ENCODE measurements at places on chromosomes 13 and 19.
A peak's percentile ranks its signal among the peaks of the same experiment; 100 is the strongest.

GRCh38 chr13:30846311-30846710, 59.8 kb upstream of the MEDAG start:
- DNase-seq: no peak

GRCh38 chr19:1045247-1045603, 5.3 kb downstream of the ABCA7 start:
- peak; percentile 83 for DNase-seq

GRCh38 chr19:50790922-50791467, 780 bp downstream of the ACP4 start:
- DNase-seq: no peak

GRCh38 chr13:29752175-29752574, 98.2 kb downstream of the UBL3 start:
- no peak for DNase-seq

DNA sequence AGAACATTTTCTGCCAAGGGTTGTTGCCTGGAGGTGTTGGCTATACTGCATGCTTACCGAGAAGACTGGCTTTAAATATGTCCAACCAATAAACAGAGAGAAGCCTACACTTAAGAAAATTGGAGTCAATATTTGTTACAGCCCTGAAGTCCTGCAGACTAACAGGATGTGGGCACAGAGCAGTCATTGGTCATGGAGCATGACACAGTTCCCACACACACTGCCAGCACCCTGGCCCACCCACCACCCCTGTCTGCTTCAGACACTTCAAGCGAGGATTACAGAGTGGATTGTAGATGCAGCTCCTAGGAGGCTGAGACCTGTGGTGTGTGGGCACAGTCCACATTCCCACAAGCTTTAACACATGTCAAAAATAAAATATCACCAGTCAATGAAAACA, 21.0 kb upstream of the SERP2 start:
- DNase-seq: no peak

DNA sequence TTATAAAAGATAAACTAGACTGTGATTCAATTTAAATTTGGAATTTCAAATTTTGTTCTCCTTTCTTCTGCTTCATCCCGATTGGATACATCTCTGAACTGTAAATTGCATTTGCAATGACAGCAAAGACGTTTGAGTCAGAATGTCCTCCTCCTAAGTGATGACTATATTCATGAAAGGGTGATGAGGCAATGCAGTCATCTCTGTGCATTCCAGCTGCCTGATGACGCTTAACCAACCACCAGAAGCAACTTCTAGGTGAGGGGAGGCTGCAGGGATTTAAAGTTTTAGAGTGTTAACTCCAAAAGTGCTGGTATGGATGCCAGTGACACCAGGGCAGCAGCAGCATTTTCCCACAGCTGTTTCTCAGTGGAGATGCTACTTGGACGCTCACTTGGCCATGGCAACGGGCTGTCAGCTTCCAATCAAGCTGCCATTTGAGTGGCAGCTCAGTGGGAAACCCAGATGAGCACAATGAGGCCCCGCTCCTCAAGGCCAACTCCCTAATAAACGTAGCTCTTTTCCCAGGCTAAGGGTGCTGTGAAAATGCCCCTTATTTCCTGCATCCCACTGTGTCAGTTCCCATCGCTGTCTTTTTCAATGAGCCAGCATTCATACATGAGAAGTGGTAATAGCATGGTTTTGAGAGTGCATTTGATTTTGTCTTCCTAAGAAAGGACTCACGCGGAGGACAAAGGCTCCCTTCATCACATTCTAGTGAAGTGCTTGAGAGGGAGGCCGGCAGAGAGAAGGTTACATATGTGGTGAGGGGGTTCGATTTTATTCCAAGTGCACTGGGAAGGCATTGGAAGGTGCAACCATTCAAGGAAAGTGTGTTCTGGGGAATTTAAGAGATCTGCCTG, 45.2 kb upstream of the AMER2 start:
- no peak for DNase-seq

- DNase-seq: peak; percentile 22
Measured at GRCh38 chr13:30659980-30660379, 42.3 kb downstream of the USPL1 start.

- no peak for DNase-seq
Measured at GRCh38 chr13:50357136-50357535, 341.9 kb downstream of the KCNRG start.

DNA sequence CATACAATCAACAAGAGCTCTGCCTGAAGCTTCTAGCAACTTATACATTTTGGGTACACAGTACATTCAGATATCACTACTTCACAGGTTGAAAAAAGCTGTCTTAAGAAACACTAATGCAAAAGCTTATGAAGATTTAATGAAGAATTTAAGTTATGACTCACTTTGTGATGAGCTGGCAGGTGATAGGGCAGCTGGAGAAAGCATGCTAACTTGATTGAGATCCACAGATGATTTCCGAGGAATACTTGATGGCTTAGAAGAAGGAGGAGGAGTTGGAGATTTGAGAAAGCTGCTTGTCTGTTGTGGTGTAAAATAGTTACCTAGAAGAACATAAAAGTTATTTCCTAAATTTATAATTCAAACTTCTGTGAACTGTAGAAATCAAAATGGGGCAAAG, 23.3 kb downstream of the EXOSC8 start:
- DNase-seq: no peak

DNA sequence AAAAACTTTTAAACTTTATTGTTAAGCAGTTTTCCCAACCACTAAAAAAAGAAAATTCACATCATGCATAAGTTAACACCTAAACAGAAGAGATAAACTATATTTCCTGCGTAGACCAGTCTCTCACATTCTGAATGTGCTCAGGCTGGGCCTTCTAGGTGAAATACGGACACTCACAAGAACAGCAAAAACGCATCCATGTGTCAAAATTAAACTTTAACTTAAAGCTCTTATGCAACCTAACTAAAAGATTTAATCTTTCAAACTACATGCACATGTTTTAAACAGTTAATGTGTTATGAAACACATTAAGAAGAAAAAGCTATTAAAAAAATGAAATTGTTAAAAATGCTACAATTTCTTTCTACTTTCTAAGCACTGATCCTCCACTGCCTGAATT, 2.6 kb downstream of the SAFB2 start:
- DNase-seq: no peak

GRCh38 chr19:1849132-1849474, 820 bp upstream of the REXO1 start:
- DNase-seq: no peak

- no peak for DNase-seq
Measured at GRCh38 chr13:22121146-22121739, 450.4 kb downstream of the FGF9 start.

GRCh38 chr13:28718543-28719226, at the start of gene SLC46A3:
SLC46A3 (minus strand) TSS chr13:28718970; CDS start chr13:28717998, 972 bp downstream.
- DNase-seq: peak; percentile 99

- no peak for DNase-seq
Measured at GRCh38 chr13:105485081-105485480, 1050.4 kb downstream of the EFNB2 start.

DNA sequence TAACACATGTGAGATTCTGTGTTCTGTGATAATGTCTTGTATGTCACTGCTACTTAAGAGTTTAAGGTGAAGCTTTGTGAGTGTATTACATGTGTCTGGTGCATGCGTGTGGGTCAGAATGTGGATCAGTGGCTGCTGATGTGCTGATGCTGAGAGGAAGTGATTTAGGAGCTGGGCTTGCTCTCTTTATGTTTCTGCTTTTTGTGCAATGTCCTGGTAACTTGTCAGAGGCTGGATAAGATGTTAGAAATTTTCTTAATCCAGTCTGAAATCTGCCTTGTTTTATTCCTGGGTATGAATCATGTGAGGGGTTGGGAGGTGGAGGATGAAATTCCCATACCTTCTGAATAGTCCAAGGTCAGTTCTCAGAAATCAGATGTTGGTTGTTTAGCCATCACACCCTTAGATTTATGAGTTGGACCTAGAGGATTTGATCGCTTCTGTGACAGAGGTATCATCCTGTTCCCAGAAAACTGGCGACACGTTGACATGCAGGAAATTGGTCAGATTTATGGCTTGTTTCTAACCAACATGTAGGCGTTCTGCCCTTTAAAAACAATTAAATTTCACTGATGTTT, 24.5 kb upstream of the CXCL17 start:
- no peak for DNase-seq

DNA sequence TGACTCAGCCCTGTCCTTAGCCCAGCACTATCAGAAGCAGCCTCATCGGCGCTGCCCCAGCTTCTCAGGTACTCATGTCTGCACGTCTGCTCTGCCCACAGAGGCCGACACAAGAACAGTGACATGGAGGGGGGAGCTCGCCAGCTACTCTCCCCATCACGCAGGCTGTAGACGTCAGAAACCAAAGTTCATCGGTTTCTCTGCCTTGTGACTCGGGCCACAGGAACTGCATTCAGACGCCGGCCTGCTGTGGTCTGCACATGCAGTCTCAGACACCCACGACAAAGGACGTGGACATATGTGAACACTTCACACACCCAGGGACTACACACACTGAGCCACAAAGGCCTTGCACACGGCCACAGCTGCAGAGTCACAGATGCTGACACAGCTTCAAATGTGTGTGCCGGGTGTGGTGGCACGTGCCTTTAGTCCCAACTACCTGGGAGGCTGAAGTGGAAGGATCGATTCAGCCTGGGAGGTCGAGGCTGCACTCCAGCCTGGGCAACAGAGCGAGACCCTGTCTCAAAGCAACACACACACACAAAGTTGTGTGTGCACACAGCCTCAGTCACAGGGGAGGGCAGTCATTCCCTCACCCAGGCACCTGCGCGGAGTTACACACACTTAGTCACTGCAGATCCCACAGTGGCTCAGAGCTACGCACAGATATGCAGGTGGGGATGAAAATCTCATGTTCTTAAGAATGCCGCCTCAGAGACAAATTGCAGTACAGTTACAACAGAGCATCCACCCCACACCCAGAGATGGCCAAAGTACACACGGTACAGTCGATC, 4.9 kb upstream of the ZFP36 start:
- no peak for DNase-seq

DNA sequence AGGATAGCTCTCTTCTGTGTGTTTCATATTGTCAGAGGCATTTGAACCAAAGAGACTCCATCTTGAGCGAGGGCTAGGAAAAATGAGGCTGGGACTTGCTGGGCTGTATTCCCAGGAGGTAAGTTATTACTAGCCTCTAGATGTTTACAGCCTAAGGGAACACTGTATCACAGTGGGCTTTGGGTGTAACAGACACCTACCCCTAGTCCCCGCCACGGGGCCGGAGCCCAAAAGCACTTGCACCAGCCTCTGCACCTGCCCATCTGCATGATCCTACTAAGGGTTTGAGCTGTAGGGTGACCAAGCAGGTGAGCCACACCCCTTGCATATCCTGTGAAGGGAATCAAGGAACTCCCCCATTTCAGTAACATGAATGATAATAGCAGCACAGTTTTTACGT, 1972.2 kb downstream of the OLFM4 start:
- peak; percentile 19 for DNase-seq

DNA sequence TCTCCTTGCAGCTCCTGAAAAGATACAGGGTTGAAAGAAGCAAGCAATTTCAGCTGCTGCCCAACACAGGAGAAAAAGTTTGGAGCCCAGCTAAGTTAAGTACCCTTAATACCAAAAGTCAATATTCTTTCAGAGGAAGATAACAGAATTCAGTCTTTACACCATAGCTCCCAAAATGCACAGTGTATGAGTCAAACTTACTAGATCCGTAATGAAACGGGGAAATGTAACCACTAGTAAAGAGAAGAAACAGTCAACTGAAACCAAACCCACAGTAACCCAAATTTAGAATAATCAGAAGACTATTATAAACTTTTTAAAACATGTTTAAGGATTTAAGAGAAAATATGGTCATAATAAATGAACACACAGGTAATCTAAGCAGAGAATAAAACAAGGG, 45.2 kb downstream of the SUCLA2 start:
- DNase-seq: no peak

GRCh38 chr13:20272588-20273171, 40.6 kb upstream of the GJB6 start:
- DNase-seq: no peak

- DNase-seq: no peak
Measured at GRCh38 chr19:50633359-50633758, 6.3 kb downstream of the SYT3 start.

- DNase-seq: no peak
Measured at GRCh38 chr13:32206097-32206740, 108.9 kb downstream of the ZAR1L start.

DNA sequence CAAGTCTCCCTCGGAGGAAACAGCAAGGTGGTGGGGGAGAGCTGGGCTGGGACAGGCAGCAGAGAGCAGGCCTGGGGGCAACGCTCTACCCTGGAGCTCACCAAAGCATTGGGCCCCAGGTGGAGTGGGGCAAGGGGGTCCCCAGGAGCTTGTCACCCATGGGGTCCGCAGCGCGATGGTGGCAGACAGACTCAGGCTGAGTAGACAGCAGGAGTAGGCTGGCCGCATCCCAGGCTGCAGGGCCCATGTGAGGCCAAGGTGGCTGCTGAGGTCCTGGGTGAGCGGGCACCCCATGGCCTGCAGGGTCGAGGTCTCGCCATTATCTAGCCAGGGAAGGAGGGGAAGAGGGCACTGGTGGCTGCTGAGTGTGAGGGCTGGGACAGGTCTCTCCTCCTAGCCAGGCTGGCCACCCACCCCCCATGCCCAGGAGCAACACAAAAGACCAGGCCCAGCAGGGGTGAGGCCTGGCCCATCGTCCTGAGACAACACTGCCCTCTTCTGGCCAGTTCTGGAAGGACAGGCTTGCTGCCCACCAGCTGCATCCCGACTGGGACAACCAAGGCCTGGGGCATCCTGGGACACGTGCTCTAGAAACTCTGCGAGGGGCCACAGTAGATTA, 33.1 kb downstream of the CEBPG start:
- peak; percentile 96 for DNase-seq

GRCh38 chr13:83810136-83810535, 72.1 kb downstream of the SLITRK1 start:
- no peak for DNase-seq

- DNase-seq: no peak
Measured at GRCh38 chr19:10887616-10888367, 16.4 kb downstream of the CARM1 start.

GRCh38 chr19:46409191-46409590, 4.2 kb downstream of the CCDC8 start:
- no peak for DNase-seq

DNA sequence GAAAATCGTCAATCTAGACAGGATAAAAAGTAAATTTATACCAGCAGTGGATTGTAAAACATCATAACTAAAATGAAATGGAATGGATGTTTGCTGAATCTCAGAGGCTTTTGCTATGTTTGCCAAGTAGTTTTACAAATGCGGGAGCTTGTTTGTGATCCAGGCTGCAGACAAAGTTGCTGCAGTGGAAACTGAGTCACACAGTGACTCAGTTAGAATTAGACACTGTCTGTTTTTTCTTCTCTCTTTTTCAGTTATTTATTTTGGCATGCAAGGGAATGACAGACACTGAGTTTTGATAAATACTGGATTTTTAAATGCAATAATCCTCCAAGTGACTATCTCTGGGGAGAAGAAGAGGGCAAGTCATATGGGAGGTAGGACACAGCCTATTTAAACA, 4.6 kb upstream of the PNMA8A start:
- no peak for DNase-seq

GRCh38 chr13:94515374-94515773, 35.9 kb upstream of the DCT start:
- DNase-seq: no peak

Data from iPS-NIHi11 (cell line).